ENCODE measurements at places on chromosomes 11 and 22. TPM values are rescaled to one million over a fixed set of nuclear protein-coding genes. Genes with fewer than 3 reads are reported as not detected.

Gene ACTN3
- total RNA-seq: not detected

Gene TNNT3
- 0.14 TPM for total RNA-seq

Gene IL18BP
- 3.6 TPM for total RNA-seq

Gene RRM1
- 87.7 TPM for total RNA-seq

Gene ADM
- total RNA-seq: 104 TPM

Gene NLRP14
- total RNA-seq: not detected
